Skeletal muscle cell (primary cell): ENCODE measurements at places on chromosomes 2 and 18.

DNA sequence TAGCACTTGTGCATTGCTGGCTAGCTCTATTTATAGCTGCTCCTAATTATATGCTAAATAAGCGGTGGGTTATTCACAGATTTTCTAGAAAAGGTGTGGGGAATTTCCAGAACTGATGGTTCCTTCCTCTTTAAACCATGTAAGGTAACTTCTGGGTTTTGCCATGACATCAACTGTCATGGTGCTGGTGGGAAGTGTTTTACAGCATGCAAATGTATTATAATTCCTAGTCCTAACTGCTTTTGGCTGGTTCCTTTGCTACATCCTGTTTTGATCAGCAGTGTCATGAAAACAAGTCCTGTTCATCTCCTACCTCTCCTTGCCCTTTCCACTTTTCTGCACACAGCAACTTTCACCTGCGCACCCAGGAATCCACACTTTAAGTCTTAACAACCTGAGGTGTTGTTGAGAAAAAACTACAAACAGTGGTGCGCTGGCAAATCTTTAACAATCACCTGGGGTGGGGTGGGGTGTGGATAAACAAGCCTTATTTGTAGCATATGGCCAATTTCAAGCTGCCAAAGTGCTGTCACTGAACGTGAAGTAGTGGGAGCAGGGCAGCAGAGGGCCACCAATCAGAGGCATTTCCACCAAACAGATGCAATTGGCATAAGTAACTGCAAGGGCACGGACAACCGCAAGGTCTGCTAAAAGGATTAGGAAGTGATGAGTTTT, 33.4 kb upstream of the SKOR2 start:
- DNase-seq: no peak

GRCh38 chr2:217864963-217865772, 137.6 kb downstream of the TNS1 start:
- DNase-seq: no peak

DNA sequence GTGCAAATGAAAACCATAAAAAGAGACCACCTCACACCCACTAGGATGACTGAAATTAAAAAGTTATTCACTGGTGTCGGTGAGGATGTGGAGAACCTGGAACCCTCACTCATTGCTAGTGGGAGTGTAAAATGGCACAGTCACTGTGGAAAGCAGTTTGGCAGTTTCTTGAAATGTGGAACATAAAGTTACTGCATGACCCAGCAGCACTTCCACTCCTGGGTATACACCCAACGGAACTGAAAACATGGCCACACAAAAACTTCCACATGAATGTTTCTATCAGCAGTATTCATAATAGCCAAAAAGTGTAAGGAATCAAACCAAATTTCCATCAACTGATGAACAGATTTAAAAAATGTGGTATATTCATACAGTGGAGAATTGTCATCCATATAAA, 65.1 kb upstream of the SLC66A3 start:
- no peak for DNase-seq

DNA sequence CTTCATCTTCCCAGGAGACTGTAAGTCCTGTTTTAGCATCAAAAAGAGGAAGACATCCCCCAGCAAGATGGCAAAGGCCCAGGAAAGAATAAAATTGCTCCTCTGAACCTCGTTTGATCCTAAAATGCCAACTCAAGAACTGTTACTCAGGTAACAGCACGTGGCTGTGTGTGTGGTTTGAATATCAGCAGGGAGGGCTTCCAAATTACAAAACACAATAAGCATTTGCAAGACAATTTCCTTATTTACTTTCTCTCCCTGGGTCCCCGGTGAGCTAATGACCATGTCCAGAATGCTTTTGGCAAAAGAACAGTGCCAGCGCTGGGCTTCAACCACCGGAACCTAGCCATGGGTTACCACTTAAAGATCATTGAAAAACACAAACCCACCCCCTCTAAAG, 163.6 kb downstream of the C1D start:
- no peak for DNase-seq

DNA sequence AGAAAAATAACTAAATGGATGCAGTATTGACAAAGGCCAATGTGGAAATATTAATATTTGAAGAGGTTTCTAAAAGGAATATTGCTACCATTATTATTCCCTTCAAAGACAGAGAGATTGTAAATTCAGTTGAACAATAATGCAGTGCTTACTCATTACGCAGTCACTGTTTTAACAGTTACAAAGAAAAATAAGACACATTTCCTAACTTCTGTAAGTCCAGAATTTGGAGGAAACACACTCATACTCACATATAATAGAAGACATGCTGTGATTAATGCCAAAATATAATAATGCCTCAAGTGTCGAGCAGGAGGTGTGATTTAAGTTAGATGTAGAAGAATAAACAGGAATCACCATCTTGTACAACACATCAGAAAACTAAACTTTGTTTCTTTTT, 389.2 kb downstream of the FBXO15 start:
- DNase-seq: no peak

- DNase-seq: no peak
These were observed 946.7 kb upstream of the ACVR2A start for GRCh38 chr2:146898083-146898482.

DNA sequence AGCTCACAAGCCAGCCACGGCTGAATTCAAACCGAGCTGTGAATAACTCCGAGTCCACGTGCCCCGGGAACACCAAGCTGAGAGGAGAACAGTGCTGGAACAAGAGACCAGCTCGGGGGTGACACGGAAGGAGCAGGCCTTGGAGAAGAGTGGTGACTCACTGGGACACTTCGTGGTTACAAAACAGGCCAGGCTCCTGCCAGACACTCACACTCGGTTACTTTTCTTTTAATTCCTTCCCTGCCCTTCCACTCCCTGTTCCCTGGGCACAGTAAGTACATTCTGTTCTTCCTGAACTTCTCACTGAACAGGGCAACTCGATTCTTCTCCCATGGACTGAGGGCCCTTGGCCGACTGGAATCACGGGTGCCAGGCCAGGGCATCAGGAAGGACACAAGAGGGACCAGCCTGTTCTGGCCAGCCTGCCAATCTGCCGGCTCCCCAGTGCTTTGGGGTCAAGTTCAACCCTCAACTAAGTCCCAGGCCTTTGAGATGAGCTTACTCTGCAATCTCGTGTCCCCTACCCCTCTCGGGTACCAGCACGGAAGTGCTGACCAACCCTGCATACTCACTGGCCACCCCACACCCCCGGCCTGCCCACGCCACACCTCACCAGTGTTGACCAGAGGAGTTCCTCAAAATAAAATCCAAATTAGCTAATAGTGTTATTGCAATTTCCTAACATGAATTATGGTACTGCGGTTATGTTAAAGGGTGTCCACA, 87.5 kb downstream of the TFCP2L1 start:
- peak; percentile 61 for DNase-seq

- DNase-seq: no peak
These were observed 134.0 kb downstream of the NEDD4L start for GRCh38 chr18:58177896-58178470.

DNA sequence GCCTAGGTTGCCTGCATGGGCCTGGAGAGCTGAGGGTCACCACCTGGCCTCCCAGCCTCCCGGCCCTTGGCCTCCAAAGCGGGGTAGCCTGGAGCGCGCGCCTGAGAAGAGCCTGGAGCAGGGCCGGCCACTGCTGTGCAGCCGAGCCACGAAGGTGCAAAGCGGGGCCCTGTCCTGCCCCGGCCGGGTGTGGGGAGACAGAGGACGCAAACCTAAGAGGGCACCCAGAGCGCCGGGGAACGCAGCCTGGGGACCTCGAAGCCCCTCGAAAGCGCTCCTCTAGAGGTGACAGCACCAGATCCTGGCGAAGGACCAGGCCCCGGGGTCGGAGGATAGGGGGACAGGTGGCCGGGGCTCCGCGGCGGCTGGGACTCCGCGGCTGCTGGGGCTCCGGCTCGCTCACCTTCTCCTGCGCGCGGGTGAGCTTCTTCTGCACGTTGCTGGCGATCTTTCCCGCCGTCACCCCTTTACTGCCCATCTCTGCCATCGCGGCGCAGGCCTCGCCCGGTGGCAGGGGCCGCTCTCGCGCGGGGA, 430 bp downstream of the BIN1 start:
- no peak for DNase-seq

DNA sequence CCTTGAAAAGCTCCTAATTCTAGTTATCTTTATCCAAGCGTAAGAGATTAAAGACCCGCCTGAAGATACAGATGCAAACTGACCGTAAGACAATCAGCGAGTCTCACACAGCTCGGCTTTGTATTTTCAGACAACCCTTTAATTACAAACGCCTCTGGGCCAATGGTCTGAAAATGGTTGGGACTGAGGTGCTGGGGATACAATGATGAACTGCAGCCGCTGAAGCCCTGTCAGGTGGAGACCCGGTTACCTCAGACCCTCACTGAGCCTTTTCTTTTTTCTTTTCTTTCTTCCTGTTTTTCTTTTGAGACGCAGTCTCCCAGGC, 715 bp upstream of the CFAP36 start:
- no peak for DNase-seq

DNA sequence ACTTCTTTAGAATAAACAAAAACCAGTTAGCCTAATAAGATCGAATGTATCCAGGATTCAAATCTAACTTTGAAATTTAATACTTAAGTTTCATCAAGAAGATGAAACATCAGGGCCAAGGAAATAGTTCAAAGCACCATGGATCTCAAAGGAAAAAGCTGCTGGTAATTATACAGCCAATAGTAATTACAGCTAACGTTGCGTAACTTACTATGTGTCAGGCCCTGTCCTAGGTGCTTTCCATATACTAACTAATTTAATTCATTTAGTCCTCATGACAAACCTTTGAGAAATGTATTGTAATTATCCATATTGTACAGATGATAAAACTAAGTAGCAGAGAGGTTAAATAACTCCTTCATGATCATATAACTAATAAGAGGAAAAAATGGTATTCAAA, 598.6 kb downstream of the NYAP2 start:
- DNase-seq: no peak

- no peak for DNase-seq
These were observed 6.0 kb downstream of the DDX18 start for GRCh38 chr2:117820444-117820843.

- no peak for DNase-seq
These were observed 54.8 kb downstream of the NFATC1 start for GRCh38 chr18:79450289-79451080.

DNA sequence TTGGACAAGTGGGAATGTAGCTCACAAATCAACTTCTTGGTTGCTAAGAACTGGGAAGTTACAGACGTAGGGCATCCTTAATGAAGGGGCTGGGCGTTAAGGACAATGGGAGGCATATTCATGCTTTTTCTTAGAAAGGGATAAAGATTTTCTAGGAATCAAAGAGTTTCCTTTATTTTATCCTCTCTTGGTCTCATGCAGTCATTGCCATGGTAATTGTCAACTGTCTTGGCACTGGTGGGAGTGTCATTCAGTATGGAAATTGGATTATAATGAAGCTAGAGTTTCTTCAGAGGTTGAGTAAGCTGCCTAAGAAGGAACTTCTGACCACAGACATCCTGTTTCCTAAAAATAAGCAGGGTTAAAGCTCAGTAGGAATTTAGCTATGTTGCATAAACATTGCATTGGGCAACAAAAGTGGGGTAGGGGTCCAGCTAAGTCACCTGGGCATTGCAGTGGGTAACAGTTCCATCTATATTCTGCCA, 114.0 kb downstream of the LYPD6B start:
- DNase-seq: no peak

DNA sequence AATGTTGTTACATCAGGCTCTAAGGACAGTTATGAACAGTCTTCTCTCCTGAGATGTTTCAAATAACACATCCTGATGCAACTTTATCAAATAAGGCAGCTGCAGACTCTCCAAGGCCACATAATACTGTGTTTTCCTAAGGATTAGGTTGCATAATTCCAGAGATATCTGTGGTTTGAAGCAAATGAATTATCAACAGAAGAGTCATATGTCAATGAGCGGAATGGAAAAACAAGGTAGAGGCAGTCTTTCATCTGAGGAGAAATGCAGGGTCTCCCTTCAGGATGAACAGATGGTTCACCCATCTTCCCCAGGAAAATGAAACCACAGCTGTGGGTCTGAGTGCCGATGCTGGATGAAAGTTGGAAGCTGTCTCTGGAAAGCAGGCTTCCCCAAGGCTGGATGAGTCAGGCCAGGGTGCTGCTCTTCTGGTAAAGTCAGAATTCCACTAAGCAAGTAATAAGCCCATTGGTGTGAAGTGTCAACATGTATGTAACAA, 22.2 kb downstream of the LYG1 start:
- DNase-seq: peak; percentile 81

- DNase-seq: no peak
These were observed 595 bp upstream of the HDHD2 start for GRCh38 chr18:47150824-47151366.

DNA sequence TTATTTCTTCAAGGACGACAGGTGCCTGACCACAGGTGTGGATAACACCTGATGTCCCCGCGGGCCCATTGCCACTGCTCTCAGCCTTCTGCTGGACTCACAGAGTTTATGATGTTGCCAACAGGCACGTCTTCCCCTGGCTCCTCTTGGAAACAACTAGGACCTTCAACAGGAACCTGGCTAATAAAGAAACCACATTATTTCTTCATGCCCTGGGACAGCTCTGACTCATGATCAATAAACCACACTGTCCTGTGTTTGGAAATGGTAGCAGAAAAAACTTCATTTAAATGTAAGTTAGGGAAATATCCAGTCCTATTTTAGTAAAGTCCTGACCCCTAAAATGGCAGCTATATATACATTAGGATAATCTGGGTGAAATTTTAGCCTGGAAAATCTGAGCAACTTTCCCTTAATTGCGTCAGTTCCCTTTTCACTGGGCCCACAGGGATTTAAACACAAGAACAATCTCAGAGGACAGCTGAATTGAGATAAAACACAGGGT, 158.9 kb downstream of the VAPA start:
- DNase-seq: no peak

DNA sequence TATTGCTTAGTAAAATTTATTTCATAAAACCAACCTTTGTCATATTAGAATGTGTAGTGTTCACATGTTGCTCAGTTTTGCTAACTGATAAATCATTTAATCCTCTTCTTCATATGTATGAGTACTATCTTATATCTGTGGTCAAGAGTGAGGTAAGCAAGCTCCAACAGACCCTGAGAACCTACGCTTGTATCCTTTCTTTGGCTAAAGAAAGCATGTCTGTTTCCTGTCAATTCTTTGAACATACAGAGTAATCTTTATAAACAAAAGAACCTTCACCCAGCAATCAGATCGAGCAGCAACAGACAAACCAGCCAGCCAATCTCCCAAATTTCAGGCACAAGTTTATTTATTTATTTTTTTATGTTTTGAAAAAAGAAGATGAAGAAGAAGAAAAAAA, 6.4 kb downstream of the ADCYAP1 start:
- no peak for DNase-seq

DNA sequence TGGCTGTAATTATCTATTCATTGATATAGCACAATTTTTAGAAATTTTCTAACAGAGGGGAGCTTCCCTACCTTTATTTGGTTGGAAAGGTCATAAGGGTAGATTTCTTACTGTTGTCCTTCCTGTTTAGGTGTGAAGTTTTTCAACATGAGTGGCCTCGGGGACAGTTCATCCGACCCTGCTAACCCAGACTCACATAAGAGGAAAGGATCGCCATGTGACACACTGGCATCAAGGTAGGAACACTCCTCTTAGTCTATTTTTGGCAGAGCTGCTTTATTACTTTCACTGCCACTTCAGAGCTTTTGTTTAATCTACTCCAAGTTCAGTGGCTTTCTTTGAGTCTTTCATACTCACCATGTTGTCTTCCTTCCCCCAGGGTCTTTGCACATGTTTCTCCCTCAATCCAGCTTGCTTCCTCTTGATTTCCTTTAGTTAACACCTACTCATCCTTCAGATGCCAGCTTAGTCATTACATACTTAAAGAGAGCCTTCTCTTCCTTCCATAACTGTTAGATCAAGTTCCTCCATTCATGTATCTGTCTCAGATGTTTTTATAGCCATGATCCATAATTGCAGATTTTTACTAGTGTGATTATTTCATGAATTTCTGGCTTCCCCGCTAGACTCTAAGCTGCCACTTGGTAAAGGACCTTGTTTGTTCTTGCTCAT, 134.5 kb downstream of the PTRHD1 start:
- no peak for DNase-seq
